ENCODE measurements at places on chromosomes 13 and 19. TPM values are rescaled to one million over a fixed set of nuclear protein-coding genes. Genes with fewer than 3 reads are reported as not detected.

- no peaks in the 10 kb centered on the region for H3K36me3 ChIP-seq
- H3K4me1 ChIP-seq, result no peaks in the 10 kb centered on the region
- peaks cover 3% of the 10 kb centered on the region for H3K27me3 ChIP-seq
- H3K27ac ChIP-seq, result no peak overlapping the region
Observed at GRCh38 chr13:112616586-112617362, 28.8 kb upstream of the TUBGCP3 start.

- no peaks in the 10 kb centered on the region for H3K4me1 ChIP-seq
- no peaks in the 10 kb centered on the region for H3K36me3 ChIP-seq
- DNase-seq, result no peak
- H3K4me3 ChIP-seq, result no peak overlapping the region
- H3K27me3 ChIP-seq, result no peaks in the 10 kb centered on the region
- H3K27ac ChIP-seq, result no peak overlapping the region
Observed at GRCh38 chr13:53075356-53076041, 46.9 kb downstream of the OLFM4 start.

DNA sequence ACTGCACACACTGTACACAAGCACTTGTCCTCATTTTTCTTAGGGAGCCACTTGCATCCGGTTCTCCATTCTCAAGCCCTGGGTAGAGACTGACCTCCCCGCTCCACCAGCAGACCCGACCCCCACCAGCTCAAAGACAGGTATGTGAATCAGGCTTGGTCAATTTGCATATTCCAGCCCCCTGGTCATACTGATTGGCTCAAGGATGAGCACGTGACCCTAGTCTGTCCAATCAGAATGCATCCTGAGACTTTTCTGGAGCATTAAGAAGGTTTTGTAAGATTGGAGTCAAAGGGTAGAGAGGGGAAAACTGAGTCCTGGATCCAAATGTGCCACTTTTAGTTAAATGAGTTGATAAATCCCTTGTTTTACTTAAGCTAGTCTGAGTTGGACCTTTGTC is 34.1 kb downstream of the NOTCH3 start:
- no peak overlapping the region for H3K27ac ChIP-seq
- no peaks in the 10 kb centered on the region for H3K4me1 ChIP-seq
- H3K27me3 ChIP-seq, result no peaks in the 10 kb centered on the region
- DNase-seq, result no peak
- H3K4me3 ChIP-seq, result no peak overlapping the region

DNA sequence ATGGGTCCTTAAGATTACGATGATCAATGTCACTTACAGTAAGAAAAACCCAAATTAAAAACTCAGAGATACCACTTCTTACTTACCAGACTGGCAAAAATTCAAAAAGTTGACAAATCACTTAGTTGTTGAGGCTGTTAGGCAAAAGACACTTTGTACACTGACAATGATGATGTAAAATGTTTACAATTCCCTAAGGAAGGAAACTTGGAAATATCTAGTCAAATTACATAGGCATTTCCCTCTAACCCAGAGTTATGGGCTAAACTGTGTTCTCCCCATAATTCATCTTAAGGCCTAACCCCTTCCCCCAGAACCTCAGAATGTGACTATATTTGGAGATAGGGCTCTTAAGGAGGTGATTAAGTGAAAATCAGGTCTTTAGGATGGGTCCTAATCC is 12.0 kb downstream of the TGDS start:
- no peaks in the 10 kb centered on the region for H3K27me3 ChIP-seq
- H3K36me3 ChIP-seq, result peaks cover 4% of the 10 kb centered on the region
- DNase-seq, result peak; percentile 14
- H3K4me1 ChIP-seq, result no peaks in the 10 kb centered on the region
- no peak overlapping the region for H3K4me3 ChIP-seq

- H3K4me1 ChIP-seq, result no peaks in the 10 kb centered on the region
- no peak overlapping the region for H3K4me3 ChIP-seq
- no peaks in the 10 kb centered on the region for H3K36me3 ChIP-seq
- H3K27ac ChIP-seq, result no peak overlapping the region
- DNase-seq, result no peak
Observed at GRCh38 chr19:53892981-53893325, 11.0 kb downstream of the PRKCG start.

- H3K4me3 ChIP-seq, result no peak overlapping the region
- DNase-seq, result peak; percentile 47
- H3K27me3 ChIP-seq, result no peaks in the 10 kb centered on the region
- H3K36me3 ChIP-seq, result no peaks in the 10 kb centered on the region
- H3K27ac ChIP-seq, result no peak overlapping the region
Observed at GRCh38 chr19:41456342-41456918, 13.5 kb downstream of the ERICH4 start.

DNA sequence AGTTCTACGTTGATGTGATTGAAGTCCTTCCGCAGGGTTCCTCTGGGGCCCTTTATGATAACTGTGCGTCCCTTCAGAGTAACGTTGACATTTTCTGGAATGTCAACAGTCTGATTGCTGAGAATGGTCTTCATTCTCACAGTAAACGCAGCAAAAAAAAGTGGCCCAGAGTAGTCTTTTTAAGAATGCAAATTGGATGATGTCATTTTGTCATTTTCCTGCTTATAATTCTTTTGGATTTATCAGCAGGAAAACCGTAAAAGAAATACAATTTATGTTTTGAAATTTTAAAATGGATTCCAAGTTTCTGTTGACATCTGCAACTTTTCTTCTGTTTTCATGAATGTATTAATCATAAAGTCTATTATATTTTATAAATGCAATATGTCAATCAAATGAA is 14.8 kb downstream of the URI1 start:
- no peak overlapping the region for H3K4me3 ChIP-seq
- H3K4me1 ChIP-seq, result no peaks in the 10 kb centered on the region
- no peaks in the 10 kb centered on the region for H3K36me3 ChIP-seq
- no peaks in the 10 kb centered on the region for H3K27me3 ChIP-seq
- no peak overlapping the region for H3K27ac ChIP-seq

- no peaks in the 10 kb centered on the region for H3K4me1 ChIP-seq
- no peaks in the 10 kb centered on the region for H3K27me3 ChIP-seq
- no peaks in the 10 kb centered on the region for H3K36me3 ChIP-seq
- DNase-seq, result no peak
- H3K4me3 ChIP-seq, result no peak overlapping the region
- H3K27ac ChIP-seq, result no peak overlapping the region
Observed at GRCh38 chr13:59625111-59625510, 538.6 kb downstream of the DIAPH3 start.

- H3K27ac ChIP-seq, result no peak overlapping the region
- H3K36me3 ChIP-seq, result no peaks in the 10 kb centered on the region
- no peaks in the 10 kb centered on the region for H3K27me3 ChIP-seq
- H3K4me1 ChIP-seq, result no peaks in the 10 kb centered on the region
- no peak overlapping the region for H3K4me3 ChIP-seq
Observed at GRCh38 chr13:110824702-110825300, 90.1 kb downstream of the ANKRD10 start.

GRCh38 chr13:34076943-34077703 is 259.2 kb downstream of the RFC3 start:
- H3K4me1 ChIP-seq, result peaks cover 11% of the 10 kb centered on the region
- H3K36me3 ChIP-seq, result no peaks in the 10 kb centered on the region
- H3K27ac ChIP-seq, result no peak overlapping the region
- H3K27me3 ChIP-seq, result no peaks in the 10 kb centered on the region
- H3K4me3 ChIP-seq, result no peak overlapping the region

- no peaks in the 10 kb centered on the region for H3K4me1 ChIP-seq
- no peaks in the 10 kb centered on the region for H3K36me3 ChIP-seq
- H3K4me3 ChIP-seq, result no peak overlapping the region
- DNase-seq, result peak; percentile 9
- no peak overlapping the region for H3K27ac ChIP-seq
Observed at GRCh38 chr19:13234518-13234917, 84.3 kb downstream of the IER2 start.

DNA sequence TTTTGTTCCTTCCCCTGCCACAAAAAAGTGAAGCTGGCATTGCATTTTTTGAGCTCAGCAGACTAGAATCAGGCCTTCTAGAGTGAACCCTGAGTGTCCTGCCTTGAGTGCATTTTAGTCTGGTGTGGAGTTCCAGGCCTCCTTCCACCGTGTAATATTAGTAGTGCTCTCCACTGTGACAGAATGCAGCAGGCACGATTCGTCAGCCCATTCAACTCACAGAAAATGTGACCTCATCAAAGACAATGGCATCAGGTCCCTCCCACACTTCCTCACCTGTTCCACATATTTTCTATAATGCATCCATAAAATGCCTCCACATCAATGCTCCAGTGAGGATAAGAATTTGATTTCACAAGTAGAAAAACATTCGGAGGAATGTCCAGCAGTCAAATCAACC is 227.6 kb downstream of the FGF9 start:
- no peak for DNase-seq
- no peak overlapping the region for H3K4me3 ChIP-seq
- no peaks in the 10 kb centered on the region for H3K4me1 ChIP-seq
- H3K27me3 ChIP-seq, result no peaks in the 10 kb centered on the region

GRCh38 chr13:46903748-46904147 is 6.9 kb upstream of the HTR2A start:
- DNase-seq, result peak; percentile 60
- H3K4me3 ChIP-seq, result no peak overlapping the region
- no peaks in the 10 kb centered on the region for H3K27me3 ChIP-seq
- no peak overlapping the region for H3K27ac ChIP-seq

GRCh38 chr13:49444524-49445395 is 686 bp downstream of the SETDB2 start:
- peak overlapping the region; percentile 89 for H3K4me3 ChIP-seq
- no peaks in the 10 kb centered on the region for H3K27me3 ChIP-seq
- H3K36me3 ChIP-seq, result no peaks in the 10 kb centered on the region
- no peaks in the 10 kb centered on the region for H3K4me1 ChIP-seq
- H3K27ac ChIP-seq, result peak overlapping the region; percentile 89

DNA sequence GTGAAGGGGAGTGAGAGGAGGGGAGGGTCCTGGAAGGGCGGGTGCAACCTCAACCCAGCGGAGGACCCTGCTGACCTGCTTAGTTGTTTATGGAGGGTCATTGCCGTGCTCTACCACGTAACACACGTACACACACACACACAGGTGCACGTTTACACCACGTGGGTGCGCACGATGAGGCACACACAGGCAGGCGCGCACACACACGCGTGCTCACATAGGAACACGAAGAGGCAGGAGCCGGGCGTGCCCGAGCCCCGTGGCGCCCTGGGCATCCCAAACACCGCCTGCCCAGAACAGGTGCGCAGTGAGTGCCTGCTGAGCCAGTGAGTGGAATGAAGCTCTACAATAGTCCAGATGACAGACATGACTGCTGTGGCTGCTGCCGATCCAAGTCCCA is 11.2 kb upstream of the MADCAM1 start:
- no peak overlapping the region for H3K27ac ChIP-seq
- peaks cover 7% of the 10 kb centered on the region for H3K4me1 ChIP-seq
- no peaks in the 10 kb centered on the region for H3K27me3 ChIP-seq
- no peak for DNase-seq
- H3K36me3 ChIP-seq, result no peaks in the 10 kb centered on the region

DNA sequence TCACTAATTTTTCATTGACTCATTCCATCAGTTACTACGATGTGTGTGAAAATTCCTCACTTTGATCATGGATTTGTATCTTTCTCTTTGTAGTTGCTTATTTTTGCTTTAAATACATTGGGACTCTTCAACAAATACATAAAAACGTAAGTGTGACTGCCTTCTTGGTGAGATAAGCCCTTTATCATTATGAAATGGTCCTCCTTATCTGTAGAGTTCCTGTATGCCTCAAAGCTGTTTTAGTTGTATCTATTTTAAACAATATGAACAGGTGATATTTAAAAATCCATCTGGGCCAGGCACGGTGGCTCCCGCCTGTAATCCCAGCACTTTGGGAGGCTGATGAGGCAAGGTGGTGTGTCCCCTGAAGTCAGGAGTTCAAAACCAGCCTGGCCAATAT is 11.3 kb downstream of the DCUN1D2 start:
- DNase-seq, result no peak
- H3K27ac ChIP-seq, result no peak overlapping the region
- H3K4me3 ChIP-seq, result no peak overlapping the region

- H3K36me3 ChIP-seq, result no peaks in the 10 kb centered on the region
- H3K27ac ChIP-seq, result no peak overlapping the region
- H3K4me1 ChIP-seq, result no peaks in the 10 kb centered on the region
- DNase-seq, result no peak
Observed at GRCh38 chr13:28626266-28626665, 32.7 kb upstream of the POMP start.

DNA sequence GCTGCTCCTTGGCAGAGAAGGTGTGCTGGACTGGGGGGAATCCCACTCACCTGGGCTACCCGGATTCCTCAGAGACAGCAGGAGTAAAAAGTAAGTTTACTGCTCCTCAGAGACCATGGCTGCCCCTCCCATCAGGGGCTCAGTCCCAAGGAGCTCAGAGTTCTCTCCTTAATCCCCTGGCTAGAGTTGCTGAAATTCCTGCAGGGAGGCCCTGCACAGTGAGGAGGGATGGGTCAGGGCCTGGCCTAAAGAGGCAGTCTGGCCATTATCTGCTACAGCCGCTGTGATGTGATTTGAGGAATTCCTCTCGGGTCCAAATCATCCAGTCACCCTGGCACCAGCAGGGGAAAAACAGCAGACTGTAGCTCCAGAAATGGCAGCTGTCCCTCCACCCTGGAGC is 502.5 kb downstream of the PCDH17 start:
- H3K4me1 ChIP-seq, result no peaks in the 10 kb centered on the region
- no peak overlapping the region for H3K27ac ChIP-seq
- no peaks in the 10 kb centered on the region for H3K36me3 ChIP-seq
- DNase-seq, result no peak

GRCh38 chr13:75325711-75326110 is 156.3 kb downstream of the TBC1D4 start:
- no peak for DNase-seq
- H3K27ac ChIP-seq, result no peak overlapping the region
- H3K4me3 ChIP-seq, result no peak overlapping the region
- H3K27me3 ChIP-seq, result no peaks in the 10 kb centered on the region
- H3K4me1 ChIP-seq, result no peaks in the 10 kb centered on the region
- H3K36me3 ChIP-seq, result no peaks in the 10 kb centered on the region

The NLRP11 gene
- under 0.01 TPM for total RNA-seq

The NRTN gene
- total RNA-seq, result 0.51 TPM

The ATP4A gene
- not detected for total RNA-seq

The PALM gene
- total RNA-seq, result 22.1 TPM

The ZNF491 gene
- 5.8 TPM for total RNA-seq

The ZNF737 gene
- 12.1 TPM for total RNA-seq

The CLDND2 gene
- total RNA-seq, result not detected

The CYP4F3 gene
- total RNA-seq, result not detected

The PALM3 gene
- 1.3 TPM for total RNA-seq

The PSPN gene
- total RNA-seq, result 1.8 TPM

The KANK3 gene
- 0.26 TPM for total RNA-seq

The FAM124A gene
- total RNA-seq, result 4.8 TPM

Measured in fibroblast of lung (primary cell).